ENCODE measurements at places on chromosomes 11 and 22. TPM values are rescaled to one million over a fixed set of nuclear protein-coding genes. Genes with fewer than 3 reads are reported as not detected.

DNA sequence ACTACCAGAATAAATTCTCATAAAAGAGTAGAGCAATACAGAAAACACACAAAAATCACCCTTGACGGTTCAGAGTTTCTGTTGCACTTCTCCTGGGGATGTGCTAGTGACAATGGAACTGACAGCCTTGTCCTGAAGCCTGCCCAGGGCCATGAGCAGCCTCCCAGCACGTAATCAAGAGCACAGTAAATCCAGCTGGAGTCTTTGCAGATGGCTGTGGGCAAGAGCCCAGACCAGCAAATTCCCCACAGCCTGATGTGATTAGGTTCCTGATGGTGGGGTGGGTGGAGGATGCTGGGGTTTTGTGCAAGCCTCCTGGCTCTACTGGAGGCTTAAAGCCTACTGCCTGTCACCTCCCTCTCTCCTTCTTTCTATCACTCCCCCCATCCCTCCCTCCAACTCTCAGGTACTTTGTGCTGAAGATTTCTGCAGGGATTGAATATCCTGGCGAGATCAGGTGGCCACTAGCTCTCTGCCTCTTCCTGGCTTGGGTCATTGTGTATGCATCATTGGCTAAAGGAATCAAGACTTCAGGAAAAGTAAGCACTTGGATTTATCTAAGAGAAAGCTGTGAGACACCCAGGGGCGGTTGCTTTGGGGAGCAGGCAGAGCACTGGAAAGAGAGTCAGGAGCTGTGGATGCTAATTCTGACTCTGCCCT is 18.1 kb downstream of the SLC6A5 start:
- DNase-seq: no peak

- DNase-seq: no peak
Measured at GRCh38 chr22:41524809-41525449, 19.3 kb downstream of the POLR3H start.

DNA sequence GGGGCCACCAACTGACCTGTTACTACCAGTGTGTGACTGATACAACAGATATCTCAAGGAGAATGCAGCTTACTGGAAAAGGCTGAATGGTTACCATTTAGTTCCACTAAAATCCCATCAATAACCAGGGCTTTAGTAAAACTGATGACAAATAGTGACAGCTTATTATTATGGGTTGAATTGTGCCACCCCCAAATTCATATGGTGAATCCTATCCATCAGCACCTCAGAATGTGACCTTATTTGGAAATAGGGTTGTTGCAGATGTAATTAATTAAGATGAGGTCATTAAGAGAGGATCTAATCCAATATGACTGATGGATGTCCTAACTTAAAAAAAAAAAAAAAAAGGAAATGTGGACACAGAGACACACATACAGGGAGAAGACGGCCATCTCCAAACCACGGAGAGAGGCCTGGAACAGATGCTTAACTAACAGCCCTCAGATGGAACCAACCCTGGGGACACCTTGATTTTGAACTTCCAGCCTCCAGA is 27.4 kb upstream of the IRAG1 start:
- DNase-seq: no peak

GRCh38 chr22:40567106-40567505 is 69.4 kb downstream of the MRTFA start:
- DNase-seq: no peak

DNA sequence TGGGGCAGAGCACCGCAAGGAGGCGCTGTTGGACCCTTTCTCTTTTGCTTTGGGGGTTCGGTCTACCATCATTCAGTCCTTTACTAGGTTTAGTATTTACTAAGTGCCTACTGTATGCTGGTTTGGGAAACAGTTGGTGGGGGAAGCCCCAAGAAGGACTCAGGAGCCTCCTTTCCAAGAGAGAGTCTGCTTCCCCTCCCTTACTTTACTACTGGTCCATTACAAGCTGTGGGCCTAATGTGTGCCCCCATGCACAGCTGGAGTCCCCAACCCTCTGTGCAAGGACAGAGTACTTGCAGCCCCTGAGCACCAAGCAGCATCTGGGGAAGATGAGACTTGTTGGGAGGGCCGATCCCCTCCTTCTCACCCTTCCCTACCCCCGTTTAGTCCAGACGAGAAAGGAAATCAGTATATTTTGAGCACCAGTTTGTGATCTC is 876 bp upstream of the UBE2L6 start:
- DNase-seq: no peak

DNA sequence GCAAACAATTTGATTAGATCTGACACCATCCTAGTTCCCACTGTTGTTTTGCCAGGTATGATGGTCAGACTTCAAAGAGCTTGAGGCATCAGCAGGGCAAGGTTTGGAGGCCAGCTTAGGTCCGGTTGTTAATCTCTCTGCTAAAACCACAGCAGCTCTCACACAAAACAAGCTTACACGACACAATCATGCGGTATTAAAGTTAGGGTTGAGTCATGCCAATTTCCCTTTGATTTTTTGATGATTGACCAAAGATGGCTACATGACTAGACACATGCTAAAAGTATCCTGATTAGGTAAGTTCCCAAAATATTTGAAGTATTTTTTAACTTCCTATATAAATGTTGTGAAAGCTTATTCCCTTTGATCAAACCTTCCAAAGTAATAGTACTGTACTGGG is 145.9 kb downstream of the ELP4 start:
- DNase-seq: peak; percentile 39

GRCh38 chr22:23520863-23521440 is 59.1 kb downstream of the IGLL1 start:
- no peak for DNase-seq

DNA sequence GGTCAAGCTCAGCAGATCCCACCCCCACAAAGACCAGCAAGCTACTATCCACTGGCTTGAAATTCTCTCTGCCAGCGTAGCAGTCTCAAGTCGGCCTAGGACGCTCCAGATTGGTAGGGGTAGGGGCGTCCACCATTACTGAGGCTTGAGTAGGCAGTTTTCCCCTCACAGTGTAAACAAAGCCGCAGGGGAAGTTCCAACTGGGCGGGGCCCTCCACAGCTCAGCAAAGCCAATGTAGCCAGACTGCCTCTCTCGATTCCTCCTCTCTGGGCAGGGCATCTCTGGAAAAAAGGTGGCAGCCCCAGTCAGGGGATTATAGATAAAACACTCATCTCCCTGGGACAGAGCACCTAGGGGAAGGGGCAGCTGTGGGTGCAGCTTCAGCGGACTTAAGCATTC is 1064.9 kb upstream of the TENM4 start:
- no peak for DNase-seq

- no peak for DNase-seq
Measured at GRCh38 chr22:19892257-19892879, 37.7 kb upstream of the GNB1L start.

GRCh38 chr11:75850787-75851186 is 35.8 kb downstream of the UVRAG start:
- DNase-seq: peak; percentile 12

DNA sequence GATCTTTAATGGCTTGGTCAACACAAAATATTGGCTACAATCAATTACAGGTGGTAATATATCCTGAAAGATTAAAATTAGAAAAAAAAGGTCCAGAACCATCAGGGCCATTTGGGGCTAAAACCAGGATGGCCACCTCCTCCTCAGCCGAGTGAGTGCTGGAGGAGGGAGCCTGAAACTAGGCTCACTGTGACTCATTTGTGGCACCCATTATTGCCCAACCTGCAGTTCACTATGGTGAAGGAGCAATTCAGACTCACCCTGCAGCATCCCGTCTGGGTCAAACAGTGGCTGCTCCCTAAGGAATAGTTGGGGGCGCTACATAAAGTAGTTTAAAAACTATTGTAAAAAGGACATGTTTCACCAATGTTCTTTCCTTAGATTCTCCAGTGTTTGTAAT is 60.7 kb downstream of the GLYATL1 start:
- no peak for DNase-seq

GRCh38 chr11:76836613-76837291 is 24.0 kb upstream of the ACER3 start:
- DNase-seq: no peak

DNA sequence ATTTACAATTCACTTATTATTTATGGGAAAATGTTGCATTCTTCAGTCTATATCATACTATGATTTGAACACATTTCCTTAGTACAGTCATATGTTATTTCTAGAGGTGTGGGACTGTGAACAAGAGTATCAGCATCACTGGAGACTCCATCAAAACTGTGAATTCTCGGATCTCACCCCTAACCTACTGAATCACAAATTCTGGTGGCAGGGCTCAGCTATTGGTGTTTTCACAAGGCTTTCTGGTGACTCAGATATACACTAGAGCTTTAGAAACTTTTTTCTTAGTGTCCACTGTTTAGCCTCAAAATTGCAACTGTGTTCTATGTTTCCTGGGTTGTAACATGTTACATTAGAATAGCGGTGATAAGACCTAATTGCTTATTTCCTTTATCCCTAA is 352.9 kb upstream of the DDI1 start:
- DNase-seq: peak; percentile 51

GRCh38 chr11:100061006-100061405 is 626.1 kb upstream of the ARHGAP42 start:
- DNase-seq: no peak

GRCh38 chr11:3865388-3866193 is 10.1 kb downstream of the STIM1 start:
- DNase-seq: peak; percentile 80

GRCh38 chr22:35997438-35997837 is 31.2 kb downstream of the RBFOX2 start:
- peak; percentile 76 for DNase-seq

DNA sequence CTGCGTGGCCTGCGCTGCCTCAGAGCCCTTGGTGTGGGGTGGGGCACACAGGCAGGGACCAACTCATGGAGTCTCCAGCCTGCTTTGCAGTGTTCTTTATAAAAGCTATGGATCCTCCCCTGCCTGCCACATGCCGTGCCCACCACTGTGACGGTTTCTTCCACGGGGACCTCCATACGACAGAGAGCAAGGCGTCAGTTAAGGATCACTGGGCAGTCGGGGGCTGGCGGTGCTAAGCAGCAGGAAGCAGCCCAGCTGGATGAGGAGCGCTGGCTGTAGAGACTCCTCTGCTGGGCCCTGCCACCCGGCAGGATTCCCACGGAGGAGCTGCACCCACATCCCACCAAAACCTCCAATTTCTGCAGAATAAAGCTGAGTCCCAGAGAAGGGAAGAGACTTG is 23.1 kb upstream of the EFCAB6 start:
- DNase-seq: no peak

- no peak for DNase-seq
Measured at GRCh38 chr22:46892866-46893265, 130.4 kb downstream of the TBC1D22A start.

DNA sequence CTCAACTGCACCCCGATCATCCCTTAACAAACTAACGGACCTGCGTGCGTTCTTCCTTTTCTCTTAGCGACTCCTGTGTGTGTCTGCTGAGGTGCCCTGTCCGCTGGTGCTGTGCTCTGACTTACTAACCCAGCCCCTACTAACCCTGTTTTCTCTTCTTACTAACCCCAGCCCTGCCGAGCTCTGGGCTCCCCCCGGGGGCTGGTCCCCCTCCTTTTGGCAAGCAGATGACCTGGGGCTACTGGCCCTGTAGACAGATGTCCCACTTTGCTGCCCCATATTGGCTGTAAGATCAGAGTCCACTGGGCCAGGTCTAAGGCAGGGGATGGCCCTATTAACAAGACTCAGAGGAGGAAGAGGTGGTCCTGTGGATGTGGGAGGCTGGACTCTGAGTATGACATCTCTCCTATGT is 14.7 kb downstream of the MIAT start:
- no peak for DNase-seq

DNA sequence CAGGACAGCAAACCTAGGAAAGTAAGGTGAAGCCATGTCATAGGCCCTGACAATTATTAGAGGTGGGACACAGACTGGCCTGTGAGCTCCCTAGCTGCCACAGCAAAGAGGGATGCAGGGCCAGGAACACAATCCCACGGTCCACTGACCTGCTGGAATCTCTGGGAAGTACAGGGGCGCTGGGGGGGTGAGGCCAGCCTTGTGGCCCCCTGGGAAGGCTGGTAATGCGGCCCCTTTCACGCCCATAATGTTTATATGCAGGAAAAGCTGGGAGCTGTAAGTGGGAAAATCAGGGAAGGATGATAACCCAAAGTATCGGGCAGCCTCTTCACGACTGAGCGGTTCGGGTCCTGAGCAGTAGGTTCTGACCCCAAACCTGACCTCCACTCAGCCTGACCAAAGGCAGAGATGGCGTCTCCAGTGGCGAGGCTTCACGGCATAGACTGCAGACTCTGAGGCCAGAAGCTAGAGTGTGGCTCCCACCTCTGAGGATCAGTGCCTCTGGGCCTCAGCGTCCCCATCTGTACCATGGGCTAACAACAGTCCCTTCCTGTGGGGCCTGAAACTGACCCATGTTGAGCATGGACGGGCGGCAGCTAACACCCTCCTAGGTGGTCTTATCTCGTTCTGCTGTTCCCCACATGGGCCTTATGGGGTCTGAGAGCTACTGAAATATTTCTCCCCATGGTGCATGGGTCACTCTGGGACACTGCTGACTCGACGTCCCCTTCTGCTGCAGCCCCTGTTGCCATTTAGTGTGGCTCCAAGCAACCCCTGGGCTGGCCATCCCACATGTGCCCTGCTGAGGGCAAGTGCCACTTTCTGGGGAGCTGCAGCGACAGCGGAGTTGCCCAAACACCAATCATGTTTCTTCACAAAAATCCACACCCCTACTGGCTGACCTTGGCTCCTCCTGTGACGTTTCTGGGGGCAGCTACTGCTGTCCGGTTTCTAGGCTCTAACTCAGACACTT is 101.8 kb downstream of the PHF21B start:
- DNase-seq: no peak

Gene TNRC6B
- polyA plus RNA-seq: 50.2 TPM

Gene RFPL1
- polyA plus RNA-seq: 0.32 TPM

Gene SCGB1A1
- not detected for polyA plus RNA-seq

Gene PAAF1
- polyA plus RNA-seq: 99.3 TPM

Gene PRPF19
- polyA plus RNA-seq: 14.9 TPM

Gene C11orf52
- 7.6 TPM for polyA plus RNA-seq

Gene TOP3B
- 30.7 TPM for polyA plus RNA-seq

Gene JAML
- polyA plus RNA-seq: not detected

Gene ARHGAP8
- 1.2 TPM for polyA plus RNA-seq

Gene OR10D3
- not detected for polyA plus RNA-seq

Gene FXYD2
- polyA plus RNA-seq: 4.4 TPM

Gene RFPL2
- 0.40 TPM for polyA plus RNA-seq

Gene GP1BB
- polyA plus RNA-seq: 83.2 TPM

Gene RIBC2
- polyA plus RNA-seq: 0.35 TPM
